ENCODE measurements at places on chromosomes 12 and 14.

GRCh38 chr12:119613319-119613936 lies 19.9 kb downstream of the TMEM233 start:
- DNase-seq: no peak

- no peak for DNase-seq
Observed at GRCh38 chr14:65496178-65496993, 83.9 kb downstream of the FUT8 start.

GRCh38 chr14:94970941-94971730 lies 186.2 kb downstream of the DICER1 start:
- DNase-seq: no peak

DNA sequence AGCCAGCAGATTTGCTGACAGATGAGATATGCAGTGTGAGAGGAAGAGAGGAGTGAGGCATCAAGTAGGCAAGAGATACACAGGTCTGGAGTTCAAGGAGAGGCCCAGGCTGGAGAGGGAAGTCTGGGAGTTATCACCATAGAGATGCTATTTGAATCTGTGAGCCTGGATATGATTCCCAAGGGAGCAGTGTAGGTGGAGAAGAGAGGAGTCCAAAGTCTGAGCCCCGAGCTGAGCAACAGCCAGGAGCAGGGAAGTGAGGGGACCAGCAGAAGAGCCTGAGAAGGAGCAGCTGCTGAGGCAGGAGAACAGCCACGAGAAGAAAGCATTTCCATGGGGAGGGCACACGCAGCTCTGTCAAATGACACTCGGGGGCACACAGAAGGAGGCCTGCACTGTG lies 20.2 kb upstream of the NXPH4 start:
- no peak for DNase-seq

- DNase-seq: no peak
Observed at GRCh38 chr12:49964849-49965624, 3.4 kb downstream of the AQP5 start.

DNA sequence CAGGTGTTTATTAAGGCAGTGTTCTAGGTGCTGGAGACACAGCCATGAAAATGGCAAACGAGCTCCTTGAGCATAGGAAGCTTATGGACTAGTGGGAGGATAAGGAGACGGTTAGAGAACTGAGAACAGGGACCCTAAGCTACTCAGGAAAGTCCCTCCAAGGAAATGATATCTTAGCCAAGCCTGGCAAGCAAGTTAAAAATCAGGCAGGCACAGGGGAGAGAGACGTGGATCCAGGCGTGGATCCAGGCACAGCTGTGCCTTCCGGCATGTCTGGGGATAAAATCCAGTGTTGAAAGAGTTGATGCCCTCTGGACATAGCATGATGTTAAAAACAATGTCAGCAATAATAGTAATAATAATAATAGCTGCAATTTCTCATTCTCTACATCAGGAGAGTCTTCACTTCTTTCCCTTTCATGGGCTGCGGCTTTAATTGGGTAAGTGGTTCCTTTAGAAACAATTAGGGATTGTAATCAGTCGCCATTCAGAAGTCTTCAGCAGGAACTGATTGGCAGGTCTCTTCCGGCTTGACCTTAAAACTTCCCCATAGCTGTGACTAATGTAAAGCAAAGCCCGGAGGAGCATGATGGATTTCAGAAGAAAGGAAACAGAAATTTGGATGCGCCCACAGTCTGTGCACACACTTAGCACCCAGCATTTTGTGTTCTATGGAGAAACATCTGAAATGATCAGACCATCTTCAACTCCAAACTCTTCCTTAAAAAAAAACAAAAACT lies 230.2 kb downstream of the SLC41A2 start:
- DNase-seq: no peak

GRCh38 chr14:70254476-70254961 lies 65.8 kb upstream of the SLC8A3 start:
- no peak for DNase-seq

DNA sequence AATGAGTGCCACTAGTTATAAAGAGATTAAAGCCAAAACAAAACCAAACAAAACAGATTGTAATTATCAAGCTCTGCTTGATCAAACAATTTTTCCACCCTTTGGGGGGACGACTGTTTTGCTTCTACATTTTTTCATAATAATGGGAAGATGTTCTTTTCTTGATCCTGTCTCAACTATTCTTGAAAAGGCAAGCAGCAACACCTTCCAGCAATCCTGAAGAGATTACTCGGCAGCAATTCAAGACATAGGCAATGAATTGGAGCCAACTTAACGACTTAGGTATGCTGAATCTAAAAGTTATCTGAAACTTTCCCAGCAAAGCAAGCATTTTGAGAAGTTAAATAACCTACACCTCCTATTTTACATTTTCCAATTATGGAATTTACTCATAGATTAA lies 69.9 kb upstream of the SLC38A4 start:
- DNase-seq: no peak

- no peak for DNase-seq
Observed at GRCh38 chr12:109264943-109265650, 44.0 kb downstream of the FOXN4 start.
